AG20443 (cell line): ENCODE measurements at places on chromosomes 11 and 22.

GRCh38 chr11:64747961-64748665 lies 4.2 kb upstream of the RASGRP2 start:
- DNase-seq = peak; percentile 69

DNA sequence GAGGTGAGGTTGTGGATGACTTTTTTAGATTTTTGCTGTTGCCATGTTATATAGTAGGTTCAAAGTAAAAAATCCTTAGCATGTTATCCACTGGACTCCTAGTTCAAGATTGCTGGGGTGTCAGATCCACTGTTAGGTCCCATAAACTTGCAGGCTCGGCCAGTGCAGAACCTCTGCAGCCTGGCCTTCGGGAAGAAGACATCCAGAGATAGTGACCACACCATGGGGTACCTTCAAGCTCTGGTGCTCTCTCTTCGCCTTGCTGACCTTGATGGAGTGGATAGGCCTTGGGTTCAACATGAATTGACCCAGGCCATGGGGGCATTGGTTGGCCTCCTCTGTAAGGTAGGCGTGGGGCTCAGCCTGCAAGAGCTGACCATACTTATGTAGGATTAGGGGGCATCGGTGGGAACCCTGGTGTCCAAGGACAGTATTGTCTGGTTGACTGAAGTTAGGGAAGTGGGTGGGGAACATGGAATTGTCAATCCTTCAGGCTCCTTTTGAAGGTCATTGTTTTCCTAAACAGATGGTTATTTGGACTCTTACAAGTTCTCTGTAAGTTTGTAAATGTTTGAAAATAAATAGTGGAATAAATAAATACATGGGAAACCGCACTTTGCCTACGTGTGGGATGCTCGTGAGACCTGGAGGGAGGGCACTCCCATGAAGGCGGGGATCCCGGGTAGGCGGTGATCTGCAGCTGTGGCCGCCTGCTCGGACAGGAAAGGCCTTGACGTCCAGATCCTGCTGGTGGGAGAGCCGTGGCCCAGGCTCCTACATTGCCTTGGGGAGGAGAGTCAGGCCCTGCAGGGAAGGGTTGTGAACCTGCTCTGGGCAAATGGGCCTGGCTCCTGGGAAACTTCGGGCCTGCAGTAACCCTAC lies 37.1 kb downstream of the BCR start:
- DNase-seq = no peak

DNA sequence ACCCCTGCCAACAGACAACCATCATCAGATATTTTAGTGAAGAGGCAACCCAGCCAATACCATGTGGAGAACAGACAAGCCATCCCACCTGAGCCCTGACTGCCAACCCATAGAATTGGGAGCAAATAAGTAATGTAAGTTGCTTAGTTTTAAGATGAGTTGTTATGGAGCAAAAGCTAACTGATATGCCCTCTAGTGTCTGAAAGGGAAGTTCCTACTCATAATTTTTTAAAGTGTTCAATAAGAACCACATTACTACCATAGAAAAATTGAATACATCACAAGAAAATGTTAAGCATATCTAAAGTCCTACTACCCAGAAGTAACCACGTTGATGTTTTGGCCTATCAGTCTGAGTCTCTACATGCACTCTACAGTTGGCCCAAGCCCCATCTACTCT lies 50.8 kb upstream of the SLC36A4 start:
- no peak for DNase-seq

- DNase-seq = peak; percentile 85
Measured at GRCh38 chr22:38870312-38870741, 1.7 kb downstream of the CBX6 start.

DNA sequence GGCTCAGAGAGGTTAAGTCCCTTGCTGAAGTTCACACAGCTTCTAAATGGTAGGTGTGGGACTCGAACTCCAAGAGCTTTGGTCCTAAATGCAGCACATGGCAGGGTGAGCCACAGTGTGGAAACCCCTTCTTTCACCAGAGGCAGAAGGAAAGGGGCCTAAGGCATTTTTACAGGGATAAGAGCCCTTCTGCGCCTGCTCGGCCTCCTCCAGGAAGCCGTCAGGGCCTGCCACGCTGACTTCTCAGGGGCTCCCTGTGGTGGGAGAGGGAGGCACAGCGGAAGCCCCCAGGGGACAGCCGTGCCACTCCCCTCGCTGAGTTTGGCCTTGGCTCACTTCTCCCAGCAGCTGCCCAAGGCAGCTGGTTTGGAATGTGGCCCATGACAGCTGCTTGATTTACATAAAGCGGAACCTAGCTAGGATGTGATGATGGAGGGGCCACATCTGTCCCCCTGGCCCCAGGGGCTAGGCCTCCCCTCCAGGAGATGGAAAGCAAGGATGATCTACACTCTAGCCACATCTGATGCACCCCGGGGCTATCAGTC lies 35.4 kb downstream of the CD82 start:
- no peak for DNase-seq

- no peak for DNase-seq
Measured at GRCh38 chr22:48881326-48881980, 946.2 kb downstream of the BRD1 start.

DNA sequence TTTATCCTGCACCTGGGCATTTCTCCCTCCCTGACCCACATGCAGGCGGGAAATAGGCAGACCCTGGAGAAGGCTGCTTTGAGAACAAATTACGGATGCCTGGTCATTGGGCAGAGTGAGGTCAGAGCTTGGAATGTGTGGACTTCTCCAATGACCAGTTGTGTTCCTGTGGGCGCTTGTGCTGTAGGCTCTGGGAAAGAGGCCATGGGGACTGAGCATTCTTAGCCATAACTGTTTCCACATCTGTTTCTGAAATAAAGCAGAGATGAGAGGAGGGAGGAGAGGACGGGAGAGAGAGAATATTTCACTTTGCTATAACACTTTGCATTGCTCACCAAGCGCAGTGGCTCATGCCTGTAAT lies 11.2 kb upstream of the TMEM184B start:
- peak; percentile 90 for DNase-seq

DNA sequence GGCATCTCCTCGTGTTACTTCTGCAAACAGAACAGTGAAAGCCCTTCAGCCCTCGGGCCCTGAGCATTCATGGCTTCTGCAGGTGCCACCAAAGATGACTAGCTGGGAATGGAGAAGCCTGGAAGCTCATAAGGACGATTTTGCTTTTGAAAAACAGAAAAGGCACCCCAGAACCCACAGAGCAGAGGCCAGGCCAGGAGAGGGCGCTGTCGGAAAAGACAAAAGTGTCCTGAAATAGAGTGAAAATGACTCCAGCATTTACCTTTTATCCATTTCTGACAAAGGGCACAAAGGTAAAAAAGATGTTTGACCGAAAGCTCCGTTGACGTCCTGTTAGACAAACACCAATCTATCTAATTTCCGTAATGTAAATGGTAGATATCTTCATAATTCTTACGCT lies 37.6 kb downstream of the ZNF195 start:
- peak; percentile 36 for DNase-seq

DNA sequence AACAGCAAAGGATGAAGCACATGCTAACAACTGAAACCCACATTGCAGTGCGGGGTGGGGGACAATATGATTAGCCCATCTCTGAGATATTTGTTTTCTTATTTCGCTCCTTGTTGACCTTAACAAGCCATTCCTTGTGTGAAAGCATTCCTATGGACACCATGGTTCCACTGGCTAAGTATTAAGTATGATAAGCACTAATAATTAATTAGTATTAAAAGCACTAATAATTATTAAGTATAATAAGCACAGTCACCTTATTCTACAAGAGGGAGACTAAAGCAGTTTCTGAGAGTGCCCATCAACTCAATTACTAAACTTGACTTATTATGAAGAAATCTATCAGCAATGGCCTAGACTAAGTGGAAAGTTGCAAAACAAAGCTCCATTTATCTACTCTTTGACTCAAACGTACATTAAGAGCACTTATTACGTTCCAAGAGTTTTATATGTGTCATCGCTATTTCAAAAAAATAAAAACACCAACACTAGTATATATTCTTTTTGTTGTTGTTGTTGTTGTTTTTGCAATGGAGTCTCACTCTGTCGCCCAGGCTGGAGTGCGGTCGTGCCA lies 65.3 kb downstream of the RBFOX2 start:
- no peak for DNase-seq

- no peak for DNase-seq
Measured at GRCh38 chr22:41834005-41834944, 1.4 kb downstream of the SREBF2 start.

GRCh38 chr11:86760577-86760976 lies 39.8 kb upstream of the PRSS23 start:
- DNase-seq = no peak

DNA sequence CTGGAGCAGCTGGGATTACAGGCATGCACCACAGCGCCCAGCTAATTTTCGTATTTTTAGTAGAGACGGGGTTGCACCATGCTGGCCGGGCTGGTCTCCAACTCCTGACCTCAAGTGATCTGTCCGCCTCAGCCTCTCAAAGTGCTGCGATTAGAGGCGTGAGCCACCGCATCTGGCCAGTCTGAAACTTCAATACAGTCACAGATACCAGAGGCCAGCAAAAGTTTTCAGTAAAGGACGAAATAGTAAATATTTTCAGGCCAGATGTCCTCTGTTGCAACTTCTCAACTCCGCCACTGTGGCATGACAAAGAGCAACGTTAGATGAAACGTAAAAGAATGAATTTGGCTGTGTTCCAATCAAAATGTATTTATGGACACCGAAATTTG lies 403.6 kb downstream of the MN1 start:
- no peak for DNase-seq

GRCh38 chr11:45170484-45170883 lies 24.0 kb downstream of the PRDM11 start:
- no peak for DNase-seq

DNA sequence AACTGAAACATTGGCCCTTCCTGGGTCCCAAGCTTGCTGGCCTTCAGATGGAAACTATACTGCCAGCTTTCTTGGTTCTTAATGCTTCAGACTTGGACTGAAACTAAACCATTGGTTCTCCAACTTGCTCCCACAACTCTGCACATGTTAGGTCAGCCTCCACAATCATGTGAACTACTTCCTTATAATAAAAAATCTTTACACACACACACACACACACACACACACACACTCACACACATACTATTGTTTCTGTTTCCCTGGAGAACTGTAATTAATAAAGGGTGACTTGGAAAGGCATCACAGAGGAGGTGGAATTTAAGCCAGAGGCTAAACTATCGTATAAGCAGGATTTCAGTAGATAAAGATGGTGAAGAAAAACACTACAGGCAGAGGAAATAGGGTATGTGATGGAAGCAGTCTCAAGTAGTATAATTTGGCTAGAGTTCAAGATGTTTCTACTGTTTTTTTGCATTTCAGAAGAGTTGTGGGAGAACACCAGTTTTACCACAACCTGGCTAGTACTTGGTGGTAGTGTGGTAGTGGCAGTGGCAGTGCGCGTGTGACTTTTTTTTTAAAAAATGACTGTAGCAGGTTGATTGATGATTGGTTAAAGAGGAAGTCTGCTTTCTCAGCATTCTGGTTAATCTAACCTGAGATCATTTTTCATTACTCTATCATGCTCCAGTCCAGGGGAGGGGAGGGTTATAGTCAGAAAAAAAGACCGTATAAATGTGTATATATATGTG lies 70.1 kb downstream of the PDE3B start:
- DNase-seq = no peak

- peak; percentile 92 for DNase-seq
Measured at GRCh38 chr22:37905534-37906363, at the start of gene MICALL1. Gene MICALL1 (plus strand): TSS chr22:37906297. CDS start chr22:37906423, 126 bp downstream.

DNA sequence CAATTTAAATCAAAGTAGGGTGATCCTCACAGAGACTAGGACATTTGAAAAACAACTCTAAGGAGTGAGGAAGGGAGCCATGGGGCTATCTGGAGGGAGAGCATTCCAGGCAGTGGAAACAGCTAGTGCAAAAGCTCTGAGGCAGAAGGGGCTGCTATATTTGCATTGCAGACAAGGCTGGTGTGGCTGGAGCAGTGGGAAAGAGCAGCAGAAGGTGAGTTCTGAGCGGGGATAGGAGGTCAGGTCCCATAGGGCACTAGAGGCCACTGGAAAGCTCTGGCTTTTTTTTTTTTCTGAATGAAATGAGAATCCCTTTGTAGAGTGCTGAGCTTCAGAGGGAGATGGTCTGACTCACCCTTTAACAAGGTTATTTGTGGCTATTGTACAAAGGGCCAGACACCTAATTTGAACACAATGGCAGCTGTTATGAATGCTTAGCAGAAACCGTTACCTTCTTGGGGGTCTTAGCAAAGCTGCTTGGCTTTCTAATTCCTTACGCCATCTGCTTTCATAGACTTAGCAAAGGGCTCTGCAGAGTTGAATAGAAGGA lies 291.6 kb downstream of the BUD13 start:
- no peak for DNase-seq

- peak; percentile 26 for DNase-seq
Measured at GRCh38 chr22:44047891-44048301, 23.8 kb downstream of the PARVB start.

DNA sequence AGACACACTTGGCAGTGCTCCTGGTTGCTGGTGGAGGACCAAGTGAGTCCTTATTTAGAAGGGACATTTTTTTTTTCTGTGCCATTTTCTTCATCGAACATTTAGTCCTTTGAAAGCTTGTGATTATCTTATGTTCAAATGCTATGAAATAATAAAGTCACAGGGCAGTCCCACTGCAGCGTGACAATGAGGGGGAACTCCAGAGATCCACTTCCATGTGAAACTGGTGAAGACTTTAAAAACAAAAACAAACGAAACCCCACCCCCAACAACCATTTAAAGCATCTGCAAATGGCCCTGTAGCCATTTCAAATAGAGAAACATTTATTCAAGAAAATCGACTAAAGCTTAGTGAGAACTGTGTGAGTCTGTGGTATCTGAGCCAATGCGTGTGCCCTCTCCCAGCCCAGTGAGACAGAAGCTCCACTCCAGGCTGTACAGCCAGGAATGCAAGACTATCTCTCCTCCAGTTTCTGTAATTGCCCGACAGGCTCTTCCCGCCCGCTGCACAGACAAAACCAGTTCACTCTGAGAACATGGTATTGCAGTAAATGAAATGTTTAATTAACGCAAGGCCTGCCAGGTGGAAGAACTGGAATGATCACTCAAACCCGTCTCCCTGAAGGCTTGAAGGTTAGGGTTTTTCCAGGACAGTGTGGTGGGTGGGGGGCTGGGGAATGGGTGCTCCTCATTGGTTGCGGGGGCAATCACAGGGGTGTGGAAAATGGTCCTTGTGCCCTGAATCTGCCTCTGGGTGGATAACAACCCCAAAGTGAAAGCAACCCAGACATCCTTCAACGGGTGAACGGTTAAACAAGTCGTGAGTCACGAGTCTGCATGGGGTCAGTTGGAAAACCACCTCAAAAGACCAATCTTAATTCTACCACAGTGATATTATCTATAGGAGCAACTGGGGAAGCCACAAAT lies 8.4 kb downstream of the KRTAP5-6 start:
- no peak for DNase-seq

- DNase-seq = no peak
Measured at GRCh38 chr11:47418454-47419259, 7.6 kb downstream of the PSMC3 start.

DNA sequence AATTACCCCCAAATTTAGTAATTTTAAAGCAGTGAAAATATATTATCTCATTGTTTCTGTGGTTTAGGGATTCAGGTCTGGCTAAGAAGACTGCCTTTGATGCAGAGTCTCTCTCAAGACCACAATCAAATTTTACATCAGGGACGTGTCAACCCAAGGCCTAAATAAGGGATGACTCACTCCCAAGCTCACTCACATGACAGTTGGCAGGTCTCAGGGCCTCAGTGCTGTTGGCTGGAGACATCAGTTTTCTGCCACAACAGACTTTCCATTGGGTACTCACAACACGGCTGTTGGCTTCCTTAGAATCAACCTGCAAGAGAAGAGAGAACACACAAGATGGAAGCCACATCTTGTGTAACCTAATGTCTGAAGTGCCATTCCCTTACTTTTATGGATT lies 377.3 kb downstream of the FAM181B start:
- DNase-seq = no peak
